T-helper 2 cell treated with Interferon-gamma antibody and Interleukin-4, amounts not matched to agents 5 μg/mL and 100 μg/mL, for 36 hours (primary cell): ENCODE measurements at places on chromosomes 5 and 9.

DNA sequence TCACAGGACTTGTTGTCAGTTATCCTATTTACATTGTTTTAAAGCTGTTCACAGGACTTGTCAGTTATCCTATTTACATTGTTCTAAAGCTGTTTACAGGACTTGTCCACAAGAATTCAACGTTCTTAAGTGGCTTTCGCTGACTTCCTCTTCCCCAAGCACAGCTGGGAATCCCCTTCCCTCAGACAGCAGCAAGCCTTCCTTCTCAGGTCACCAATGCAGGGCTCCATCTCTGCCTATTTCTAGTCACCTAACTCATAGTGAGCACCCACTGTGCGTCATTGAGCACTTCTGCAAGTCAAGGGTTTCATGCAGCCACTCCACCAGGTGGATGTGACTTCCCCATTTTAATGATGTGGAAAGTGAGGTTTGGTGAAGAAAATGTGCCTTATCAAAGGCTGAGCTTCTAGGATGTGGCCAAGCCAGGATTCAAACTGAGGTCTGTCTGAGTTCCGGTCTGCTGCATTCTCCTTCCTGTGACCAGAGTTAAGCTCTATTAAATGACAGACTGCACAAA is 109.8 kb upstream of the ZNF462 start:
- no peak overlapping the region for H3K27ac ChIP-seq
- no peak for DNase-seq
- peaks cover 5% of the 10 kb centered on the region for H3K4me1 ChIP-seq

- H3K27ac ChIP-seq = no peak overlapping the region
- no peaks in the 10 kb centered on the region for H3K27me3 ChIP-seq
- H3K4me3 ChIP-seq = no peak overlapping the region
- no peak for DNase-seq
- no peaks in the 10 kb centered on the region for H3K4me1 ChIP-seq
These were observed 303.7 kb upstream of the PAPPA start for GRCh38 chr9:115849679-115850412.

DNA sequence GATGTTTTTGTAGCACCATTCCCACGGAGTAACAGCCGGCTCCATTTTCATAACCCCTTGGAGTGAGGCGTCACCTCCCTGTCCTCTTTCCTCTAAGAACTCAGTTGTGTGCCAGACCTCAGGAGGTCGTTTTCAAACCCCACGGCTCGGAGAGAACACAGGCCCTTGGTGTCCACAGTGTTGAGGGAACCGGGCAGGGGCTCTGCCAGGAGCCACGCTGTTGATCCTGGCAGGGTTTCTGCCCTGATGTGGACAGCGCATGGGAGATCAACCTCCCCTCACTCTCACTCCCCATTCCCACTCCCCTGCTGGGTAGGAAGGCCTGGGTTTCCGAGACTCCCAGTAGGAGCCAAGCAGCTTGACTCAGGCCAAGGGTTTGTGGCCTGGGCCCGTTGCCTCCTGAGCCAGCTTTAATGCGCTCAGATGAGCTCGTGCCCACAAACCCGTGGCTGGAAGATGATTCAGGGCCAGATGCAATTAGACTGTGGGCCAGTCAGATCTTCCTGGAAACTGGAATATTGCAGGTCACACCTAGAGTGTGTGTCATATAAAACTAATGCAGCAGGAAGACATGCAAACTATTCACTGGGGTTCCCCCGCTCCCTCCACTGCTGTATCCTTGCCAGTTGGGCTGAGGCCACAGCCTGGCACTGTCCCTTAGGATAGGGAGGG is 133.4 kb downstream of the SLC12A2 start:
- no peak overlapping the region for H3K4me3 ChIP-seq
- no peaks in the 10 kb centered on the region for H3K36me3 ChIP-seq
- DNase-seq = no peak
- H3K27ac ChIP-seq = no peak overlapping the region
- H3K4me1 ChIP-seq = peaks cover 2% of the 10 kb centered on the region
- peaks cover 3% of the 10 kb centered on the region for H3K27me3 ChIP-seq

DNA sequence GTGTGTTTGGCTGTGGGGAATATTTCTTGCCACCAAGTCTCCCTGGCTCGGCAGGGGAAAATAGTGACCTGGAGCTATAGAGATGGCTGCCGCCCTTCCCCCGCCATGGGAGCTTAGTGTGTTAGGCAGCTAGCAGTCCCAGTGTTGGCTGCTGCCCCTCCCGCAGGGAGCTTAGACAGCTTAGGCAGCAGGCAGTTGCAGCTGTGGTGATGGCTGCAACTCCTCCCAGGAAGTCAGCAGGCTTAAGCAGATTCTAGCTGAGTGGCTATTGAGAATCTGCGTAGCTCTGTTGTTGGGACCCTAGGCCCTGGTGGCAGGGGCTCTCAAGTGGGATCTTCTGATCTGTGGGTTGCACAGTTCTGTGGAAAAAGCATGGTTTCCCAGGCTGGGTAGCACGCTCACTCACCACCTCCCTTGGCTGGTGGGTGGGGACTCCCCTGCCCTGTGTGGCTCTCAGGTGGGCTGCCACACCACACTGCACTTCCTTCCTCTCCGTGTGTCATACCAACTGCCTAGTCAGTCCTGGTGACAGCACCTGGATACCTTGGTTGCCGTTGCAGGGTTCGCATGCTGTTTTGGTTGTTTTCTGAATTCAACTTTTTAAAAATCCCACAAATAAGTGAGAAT is 9.3 kb downstream of the OR1N2 start:
- no peak overlapping the region for H3K4me3 ChIP-seq
- peaks cover 10% of the 10 kb centered on the region for H3K4me1 ChIP-seq
- H3K27me3 ChIP-seq = peaks cover 5% of the 10 kb centered on the region
- peak overlapping the region; percentile 46 for H3K27ac ChIP-seq
- DNase-seq = peak; percentile 10
- no peaks in the 10 kb centered on the region for H3K36me3 ChIP-seq

- peaks cover 21% of the 10 kb centered on the region for H3K27me3 ChIP-seq
- H3K4me1 ChIP-seq = peaks cover 2% of the 10 kb centered on the region
- H3K27ac ChIP-seq = no peak overlapping the region
These were observed 112.1 kb upstream of the LMX1B start for GRCh38 chr9:126501383-126502331.

DNA sequence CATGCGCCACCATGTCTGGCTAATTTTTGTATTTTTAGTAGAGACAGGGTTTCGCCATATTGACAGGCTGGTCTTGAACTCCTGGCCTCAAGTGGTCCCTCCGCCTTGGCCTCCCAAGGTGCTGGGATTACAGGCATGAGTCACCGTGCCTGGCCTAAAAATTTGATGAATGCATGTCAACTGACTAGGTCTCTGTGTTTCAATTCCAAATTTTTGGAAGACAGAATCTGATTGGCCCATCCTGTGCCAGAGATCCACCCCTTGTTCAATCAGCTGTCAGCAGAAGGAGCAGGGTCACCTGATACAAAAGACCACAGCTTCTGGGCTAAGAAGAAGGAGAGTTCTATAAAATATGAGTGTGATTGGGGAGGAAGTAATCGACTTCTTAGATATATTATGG is 43.5 kb upstream of the COL15A1 start:
- H3K36me3 ChIP-seq = no peaks in the 10 kb centered on the region
- no peak overlapping the region for H3K27ac ChIP-seq
- H3K27me3 ChIP-seq = peaks cover 8% of the 10 kb centered on the region
- H3K4me3 ChIP-seq = no peak overlapping the region
